ENCODE measurements at places on chromosomes 3 and 15.

DNA sequence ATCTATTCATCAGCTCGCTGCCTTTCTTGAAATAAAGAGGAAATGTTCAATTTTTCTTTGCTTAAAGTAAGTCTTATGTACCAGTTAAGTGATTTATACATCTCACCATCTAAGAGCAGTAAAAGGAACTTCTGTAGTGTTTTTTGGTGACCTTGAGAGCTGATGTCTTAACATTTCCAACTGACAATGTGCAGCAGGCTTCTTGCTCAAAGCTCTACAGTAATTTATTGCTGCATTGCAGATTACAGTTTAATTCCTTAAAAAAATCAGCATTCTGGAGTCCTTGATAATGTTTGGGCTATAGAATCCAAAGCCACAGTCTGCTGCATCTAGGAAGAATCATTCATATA, 61.6 kb downstream of the DIPK2A start:
- DNase-seq, result no peak

DNA sequence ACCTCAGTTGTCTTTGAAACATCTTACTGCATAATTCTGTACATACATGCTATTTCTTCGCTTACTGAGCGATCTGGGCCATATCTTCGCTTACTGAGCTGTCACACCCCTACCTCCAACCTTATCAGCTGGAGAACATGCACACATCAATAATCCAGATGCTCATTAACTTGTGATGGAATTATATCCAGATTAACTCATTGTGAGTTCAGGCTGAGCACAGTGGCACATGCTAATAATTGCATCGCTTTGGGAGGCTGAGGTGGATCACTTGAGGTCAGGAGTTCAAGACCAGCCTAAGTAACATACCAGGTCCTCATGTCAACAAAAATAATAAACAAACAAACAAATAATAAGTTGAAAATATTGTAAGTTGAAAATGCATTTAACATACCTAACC, 19.3 kb upstream of the ANXA2 start:
- no peak for DNase-seq

GRCh38 chr15:69757186-69757585, 304.6 kb downstream of the RPLP1 start:
- DNase-seq, result peak; percentile 62

GRCh38 chr3:172268425-172268824, 179.8 kb downstream of the GHSR start:
- DNase-seq, result no peak

DNA sequence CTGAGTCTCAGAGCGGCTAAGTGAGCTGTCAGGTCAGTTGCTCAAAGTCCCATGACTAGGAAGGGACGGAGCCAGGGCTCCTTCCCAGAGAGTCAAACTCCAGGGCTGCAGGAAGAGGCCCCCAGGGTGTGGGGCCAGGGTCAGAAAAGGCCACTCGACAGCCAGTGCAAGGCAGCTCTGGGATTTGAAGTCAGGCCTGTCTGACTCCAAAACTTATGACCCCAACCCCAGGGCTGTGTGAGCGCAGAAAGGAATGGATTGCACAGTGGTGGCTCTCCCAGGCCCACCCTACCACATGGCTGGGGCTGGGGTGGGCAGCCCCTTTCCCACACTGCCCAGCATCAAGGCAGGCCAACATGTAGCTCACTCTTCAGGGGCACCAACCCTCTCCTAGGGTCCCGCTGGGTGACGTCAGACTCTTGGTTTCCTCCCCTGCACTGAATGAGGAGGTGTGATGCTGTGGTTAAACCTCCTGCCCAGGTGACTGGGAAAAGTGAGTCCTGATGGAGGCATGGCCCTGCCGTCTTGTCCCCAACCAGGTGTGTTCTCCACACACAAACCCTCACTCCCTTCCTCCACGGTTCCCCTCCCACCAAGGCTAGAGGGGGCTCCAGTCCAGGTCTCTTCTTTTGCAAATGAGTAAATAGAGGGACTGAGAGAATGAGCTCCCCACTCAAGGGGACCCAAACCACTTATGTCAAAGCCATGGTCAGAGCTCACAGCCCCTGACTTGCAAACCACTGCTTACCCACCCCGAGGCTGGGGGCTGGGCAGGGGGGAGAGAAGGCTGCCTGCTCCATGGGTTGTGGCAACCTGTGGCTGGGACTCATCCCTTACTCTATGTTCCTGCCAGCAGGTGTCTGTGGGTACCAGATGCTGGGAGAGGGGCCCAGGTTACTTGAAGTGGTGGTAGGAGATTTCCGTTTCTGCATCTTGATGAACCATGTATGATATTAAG, 23.8 kb upstream of the CORO2B start:
- DNase-seq, result no peak

- no peak for DNase-seq
Observed at GRCh38 chr3:23390446-23390845, 187.3 kb downstream of the UBE2E2 start.

GRCh38 chr15:89848970-89849292, 34.3 kb upstream of the ANPEP start:
- DNase-seq, result no peak

DNA sequence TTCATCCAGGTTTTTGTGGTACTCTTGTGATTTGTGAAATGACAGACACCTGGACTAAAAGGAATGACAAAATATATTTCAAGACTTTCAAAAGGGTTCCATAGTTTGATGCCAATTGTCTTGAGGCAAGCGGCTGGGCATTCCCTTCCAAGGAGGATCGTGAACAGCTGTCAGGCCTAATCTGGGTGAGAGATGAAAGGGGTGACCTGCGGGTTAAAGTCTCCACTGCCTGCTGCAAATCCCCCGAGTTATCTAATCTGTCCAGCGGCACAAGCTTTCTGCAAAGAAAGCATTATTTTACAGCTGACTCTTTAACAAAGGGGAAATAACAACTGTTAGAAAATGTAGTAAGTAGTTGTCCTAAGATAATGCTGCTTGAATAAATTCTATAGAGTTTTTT, 128.7 kb upstream of the MB21D2 start:
- no peak for DNase-seq

GRCh38 chr3:28745436-28745835, 396.8 kb upstream of the AZI2 start:
- DNase-seq, result no peak
